ENCODE measurements at places on chromosomes 7 and 10.

GRCh38 chr7:102934239-102934638 lies 21.4 kb downstream of the LRRC17 start:
- peak; percentile 38 for DNase-seq
- no peak overlapping the region for H3K4me3 ChIP-seq
- no peaks in the 10 kb centered on the region for H3K4me1 ChIP-seq
- peak overlapping the region; percentile 41 for H3K27ac ChIP-seq
- no peaks in the 10 kb centered on the region for H3K27me3 ChIP-seq

- no peak for DNase-seq
- no peak overlapping the region for H3K27ac ChIP-seq
- no peak overlapping the region for H3K4me3 ChIP-seq
- peaks cover 9% of the 10 kb centered on the region for H3K4me1 ChIP-seq
Measured at GRCh38 chr7:148622887-148623585, 32.5 kb downstream of the C7orf33 start.

GRCh38 chr10:118818621-118819221 lies 64.0 kb upstream of the CACUL1 start:
- no peaks in the 10 kb centered on the region for H3K4me1 ChIP-seq
- no peaks in the 10 kb centered on the region for H3K27me3 ChIP-seq
- no peak overlapping the region for H3K4me3 ChIP-seq
- H3K36me3 ChIP-seq = no peaks in the 10 kb centered on the region
- no peak for DNase-seq

DNA sequence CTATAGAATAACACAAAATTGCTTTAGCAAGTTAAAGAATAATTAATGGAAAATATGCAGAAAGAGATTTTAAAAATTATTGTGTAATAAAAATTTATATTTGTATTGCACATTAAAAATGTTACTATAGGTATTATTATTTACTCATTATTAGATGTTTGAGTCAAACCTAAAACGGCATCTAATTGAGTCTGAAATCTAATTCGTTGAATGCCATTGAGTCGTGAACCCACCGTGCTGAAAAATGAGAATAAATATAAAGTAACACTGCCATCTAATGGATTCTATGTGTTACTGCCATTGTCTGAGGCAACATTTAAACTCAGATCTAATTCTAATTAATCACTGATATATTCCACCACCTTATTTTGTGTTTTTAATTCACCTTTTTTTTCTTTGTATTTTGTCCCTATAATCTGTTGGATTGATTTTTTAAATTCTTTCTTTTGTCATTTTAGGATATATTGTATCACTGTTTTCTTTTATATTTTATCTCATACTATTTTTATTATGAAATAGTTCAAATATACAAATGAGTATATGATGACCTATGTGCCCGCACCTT lies 62.2 kb downstream of the SAMD9 start:
- H3K4me3 ChIP-seq = no peak overlapping the region
- H3K27ac ChIP-seq = no peak overlapping the region
- no peaks in the 10 kb centered on the region for H3K36me3 ChIP-seq
- DNase-seq = peak; percentile 66
- no peaks in the 10 kb centered on the region for H3K4me1 ChIP-seq
- no peaks in the 10 kb centered on the region for H3K27me3 ChIP-seq

DNA sequence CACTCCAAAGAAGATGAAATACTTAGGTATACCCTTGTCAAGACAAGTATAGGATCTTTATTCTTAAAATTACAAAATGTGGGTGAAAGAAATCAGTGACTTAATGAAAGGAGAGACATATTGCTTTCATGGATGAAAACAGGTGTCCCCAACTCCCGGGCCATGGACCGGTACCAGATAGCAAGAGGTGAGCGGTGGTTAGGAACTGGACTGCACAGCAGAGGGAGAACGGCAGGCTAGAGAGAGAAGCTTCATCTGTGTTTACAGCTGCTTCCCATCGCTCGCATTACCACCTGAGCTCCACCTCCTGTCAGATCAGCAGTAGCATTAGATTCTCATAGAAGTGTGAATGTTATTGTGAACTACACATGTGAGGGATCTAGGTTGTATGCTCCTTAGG lies 408.9 kb downstream of the CALN1 start:
- H3K4me3 ChIP-seq = no peak overlapping the region
- no peaks in the 10 kb centered on the region for H3K4me1 ChIP-seq
- no peak for DNase-seq

Measured in osteoblast (primary cell).